ENCODE measurements at places on chromosomes 11 and 22.

DNA sequence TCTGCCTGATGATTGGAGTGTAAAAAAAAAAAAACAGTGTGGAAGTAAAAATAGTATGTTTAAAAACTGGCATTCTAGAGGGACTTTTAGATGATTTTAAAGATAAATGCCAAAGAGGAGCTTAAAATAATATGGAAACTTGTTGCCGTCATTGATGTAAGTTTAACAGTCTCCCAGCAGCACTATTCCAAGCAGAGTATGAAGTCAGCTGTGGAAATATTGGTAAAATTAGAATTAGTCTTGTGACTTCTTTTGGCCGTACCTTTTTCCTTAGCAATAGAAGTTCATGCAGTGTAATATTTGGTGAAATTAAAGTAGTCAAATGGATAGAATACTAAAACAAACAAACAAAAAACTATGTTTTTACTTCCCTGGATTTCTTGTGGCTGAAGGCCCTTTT, 134.9 kb downstream of the METTL15 start:
- no peak for DNase-seq

DNA sequence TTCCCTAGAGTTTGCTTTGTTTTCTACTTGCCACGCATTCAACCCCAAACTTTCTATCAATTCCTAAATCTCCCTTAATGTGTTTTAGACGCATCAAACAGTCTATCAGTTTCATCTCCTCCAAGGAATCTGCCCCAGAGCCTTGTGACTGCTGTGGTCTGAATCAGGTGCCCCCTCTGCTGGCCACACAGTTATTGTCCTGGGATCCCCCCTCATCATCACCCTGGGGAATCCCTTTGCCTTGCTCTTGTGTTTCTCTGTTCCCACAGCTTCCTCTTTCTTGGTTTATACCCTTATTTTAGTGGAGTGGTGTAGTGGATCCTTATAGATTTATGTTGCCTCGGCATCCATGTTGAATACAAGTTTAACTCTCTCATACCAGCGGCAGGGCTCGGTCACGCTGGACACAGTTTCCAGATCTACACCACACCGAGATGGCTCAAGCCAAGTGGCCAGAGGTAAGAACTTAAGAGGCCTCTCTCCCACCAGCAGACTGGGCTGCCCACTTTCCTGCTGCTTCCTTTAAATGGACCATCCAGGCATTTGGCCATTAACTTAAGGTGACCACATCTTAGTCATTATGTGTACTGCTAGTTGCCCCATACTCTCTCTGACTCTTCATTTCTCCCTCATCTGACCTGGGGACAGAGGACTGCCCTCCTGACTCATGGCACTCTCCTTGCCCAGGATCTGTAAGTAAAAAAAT, 8.2 kb downstream of the UPB1 start:
- peak; percentile 29 for DNase-seq

DNA sequence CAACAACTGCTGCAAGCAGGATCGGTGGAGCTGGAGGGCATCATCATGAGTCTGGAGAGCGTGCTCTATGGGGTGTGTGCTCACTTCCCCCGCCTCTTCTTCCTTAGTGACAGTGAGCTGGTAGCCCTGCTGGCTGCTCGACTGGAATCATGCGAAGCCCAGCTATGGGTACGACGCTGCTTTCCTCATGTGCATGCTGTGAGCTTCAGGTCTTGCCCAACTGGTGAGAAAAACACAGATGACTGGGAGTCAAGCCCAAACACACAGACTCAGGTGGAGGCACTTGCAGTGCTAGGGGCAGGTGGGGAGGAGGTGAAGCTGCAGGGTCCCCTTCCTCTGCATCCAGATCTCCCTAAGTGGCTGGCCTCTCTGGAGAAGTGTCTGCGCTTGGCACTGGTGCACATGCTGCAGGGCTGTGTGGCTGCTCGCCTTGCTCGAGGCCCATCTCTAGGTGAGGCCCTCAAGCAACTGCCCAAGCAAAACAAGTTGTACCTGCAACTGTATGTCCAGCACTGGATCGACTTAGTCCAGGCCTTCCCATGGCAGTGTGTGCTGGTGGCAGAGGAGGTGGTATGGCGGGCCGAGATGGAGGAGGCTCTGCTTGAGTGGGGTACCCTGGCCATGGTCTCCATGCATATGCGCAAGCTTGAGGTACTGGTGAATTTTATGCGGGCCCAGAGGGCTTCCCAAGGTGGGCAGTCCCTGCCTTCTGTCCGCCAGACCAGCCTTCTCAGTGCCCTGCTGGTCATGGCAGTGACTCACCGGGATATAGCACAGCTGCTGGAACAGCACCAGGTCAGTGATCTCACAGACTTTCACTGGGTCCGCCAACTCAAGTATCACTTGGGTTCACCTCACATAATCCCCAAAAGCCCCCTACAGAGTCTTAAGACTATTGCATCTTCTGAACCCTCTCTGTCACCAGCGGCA, 48.1 kb downstream of the DNHD1 start:
- DNase-seq = no peak

- no peak for DNase-seq
These were observed 85.4 kb downstream of the WNT7B start for GRCh38 chr22:45891471-45891995.

DNA sequence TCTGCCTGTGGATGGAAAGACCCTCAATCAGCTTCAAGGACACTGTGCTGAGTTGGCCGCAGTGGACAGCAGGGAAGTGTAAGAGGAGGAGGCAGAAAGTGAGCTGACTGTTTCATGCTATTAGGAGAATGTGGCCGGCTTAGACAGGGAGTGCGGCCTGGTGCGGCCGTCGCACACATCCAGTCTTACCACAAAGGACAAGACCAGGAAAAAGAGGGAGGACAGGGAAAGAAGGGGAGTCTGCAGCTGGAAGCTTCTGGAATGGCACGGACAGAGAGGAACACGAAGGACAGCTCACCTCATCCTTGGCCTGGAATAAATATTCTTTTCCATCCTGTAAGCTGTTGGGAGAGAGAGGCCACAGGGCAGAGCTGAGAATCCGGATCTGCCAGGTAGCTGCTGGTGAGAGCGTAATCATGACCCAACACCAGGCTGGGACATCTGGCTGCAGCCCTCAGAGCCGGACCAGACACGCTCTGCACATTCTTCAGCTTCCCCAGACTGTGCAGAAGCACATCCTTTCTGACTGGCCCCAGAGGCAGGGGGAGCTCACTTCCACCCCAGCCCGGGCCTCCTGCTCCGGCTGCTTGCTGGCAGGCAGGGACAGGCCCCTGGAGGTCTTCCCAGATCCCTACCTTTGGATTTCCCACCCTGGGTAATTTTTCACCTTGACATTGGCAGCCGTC, 8.6 kb upstream of the RBM4B start:
- no peak for DNase-seq

- DNase-seq = no peak
These were observed 1.2 kb upstream of the P2RY6 start for GRCh38 chr11:73270855-73271477.

- DNase-seq = no peak
These were observed 87.7 kb upstream of the OPCML start for GRCh38 chr11:133619973-133620372.

- DNase-seq = no peak
These were observed 9.4 kb downstream of the INPPL1 start for GRCh38 chr11:72233773-72234513.

DNA sequence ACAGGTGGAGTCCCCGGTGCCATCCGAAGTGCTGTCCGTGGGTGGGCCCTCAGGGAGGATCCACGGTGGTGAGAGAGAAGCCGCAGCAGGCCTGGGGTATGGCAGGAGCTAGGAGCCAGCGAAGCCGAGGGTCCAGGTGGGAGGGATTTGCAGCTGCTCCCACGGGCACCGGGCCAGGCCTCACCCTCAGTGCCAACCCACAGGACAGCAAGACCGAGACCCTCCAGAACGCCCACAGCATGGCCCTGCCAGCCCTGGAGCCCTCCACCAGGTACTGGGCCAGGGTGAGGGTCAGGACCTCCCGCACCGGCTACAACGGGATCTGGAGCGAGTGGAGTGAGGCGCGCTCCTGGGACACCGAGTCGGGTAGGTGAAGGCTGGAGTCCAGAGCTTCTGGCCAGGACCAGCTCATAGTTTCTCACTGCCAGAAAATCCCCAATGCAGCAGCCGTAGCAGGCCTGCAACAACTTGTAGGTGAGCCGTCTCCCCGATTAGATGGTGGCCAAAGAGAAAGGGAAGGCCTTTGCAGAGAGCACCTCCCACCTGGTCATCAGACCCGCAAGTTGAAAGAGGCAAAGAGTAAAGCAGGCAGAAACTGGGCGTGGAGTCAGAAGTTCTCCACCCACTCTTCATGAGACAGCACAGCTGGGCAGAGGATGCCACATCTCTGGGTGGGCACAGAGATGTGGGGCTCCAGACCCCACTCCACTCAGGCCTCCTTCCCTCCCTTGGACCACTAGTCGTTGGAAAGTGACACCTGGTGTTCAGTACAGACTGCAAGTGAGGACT, 20.4 kb downstream of the CSF2RB start:
- DNase-seq = no peak

GRCh38 chr11:120303004-120303637, 22.0 kb upstream of the TLCD5 start:
- DNase-seq = no peak

GRCh38 chr11:2888266-2888968, 2.8 kb upstream of the CDKN1C start:
- peak; percentile 87 for DNase-seq

DNA sequence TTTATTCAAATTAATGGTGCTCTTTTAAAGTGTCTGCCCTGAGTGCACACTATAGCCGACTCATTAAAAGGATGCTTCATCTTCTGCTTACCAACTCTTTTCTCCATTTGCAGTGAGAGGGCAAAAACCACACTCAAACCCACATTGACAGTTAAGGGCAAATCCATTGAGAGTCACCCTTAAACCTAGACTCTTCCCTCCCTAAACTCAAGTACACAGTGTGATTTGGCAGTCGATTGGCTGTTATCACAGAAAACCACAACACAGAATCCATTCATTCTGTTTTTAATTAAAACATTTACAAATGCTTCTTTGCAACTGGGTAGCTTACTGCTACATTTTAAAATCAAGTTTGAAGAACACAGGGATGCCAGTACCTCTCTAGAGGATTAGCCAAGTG, 120.0 kb downstream of the CADM1 start:
- DNase-seq = no peak

- DNase-seq = no peak
These were observed 261.2 kb upstream of the UBASH3B start for GRCh38 chr11:122394313-122394712.

GRCh38 chr11:107453594-107454286, 3.9 kb downstream of the CWF19L2 start:
- DNase-seq = no peak

DNA sequence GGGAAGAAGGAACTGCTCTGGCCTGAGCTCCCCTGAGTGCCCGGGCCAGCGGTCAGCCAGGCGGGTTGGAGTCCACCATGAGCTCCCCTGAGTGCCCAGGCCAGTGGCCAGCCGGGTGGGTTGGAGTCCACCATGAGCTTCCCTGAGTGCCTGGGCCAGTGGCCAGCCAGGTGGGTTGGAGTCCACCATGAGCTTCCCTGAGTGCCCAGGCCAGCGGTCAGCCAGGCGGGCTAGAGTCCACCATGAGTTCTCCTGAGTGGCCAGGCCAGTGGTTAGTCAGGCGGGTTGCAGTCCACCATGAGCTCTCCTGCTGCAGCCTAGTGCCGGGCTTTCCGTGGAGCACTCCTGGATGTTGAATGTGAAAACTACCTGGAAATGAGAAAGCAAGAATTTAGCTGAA, 844.0 kb downstream of the TBC1D22A start:
- no peak for DNase-seq

DNA sequence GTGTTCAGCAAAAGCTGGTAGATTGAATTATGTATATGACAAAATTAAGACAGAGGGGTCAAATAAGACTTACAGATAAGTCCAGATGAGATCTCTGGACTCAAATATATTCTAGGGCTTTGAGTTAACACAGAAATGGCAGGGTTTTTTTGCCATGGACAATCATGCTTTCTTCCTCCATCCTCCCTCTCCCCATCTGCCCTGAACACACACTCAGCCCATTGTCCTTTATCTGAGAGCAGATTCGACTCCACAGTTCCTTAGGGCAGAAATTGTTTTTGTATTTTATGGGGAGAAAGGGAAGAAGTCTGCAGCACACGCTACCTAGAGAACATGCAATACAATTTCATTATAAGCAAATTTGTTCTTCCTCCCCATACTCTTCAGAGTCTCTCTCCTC, 86.8 kb downstream of the SLC1A2 start:
- DNase-seq = no peak

DNA sequence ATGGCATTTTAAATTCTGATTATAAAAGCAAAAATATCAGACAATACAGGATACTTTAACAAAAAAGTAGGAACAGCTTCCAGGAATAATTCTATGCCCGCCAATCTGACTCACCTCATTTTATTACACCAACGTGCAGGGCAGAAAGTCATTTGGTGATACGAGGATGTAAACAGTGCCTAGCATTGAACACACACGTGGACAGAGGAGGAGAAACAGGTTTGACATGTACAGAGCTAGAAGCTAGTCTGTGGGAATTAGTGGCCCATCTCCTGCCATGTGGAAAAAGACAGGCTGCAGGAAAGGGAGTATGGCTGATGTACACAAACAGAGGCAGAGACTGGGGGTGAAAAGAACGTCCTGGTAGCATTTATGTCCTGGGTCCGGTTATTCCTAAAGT, 9.0 kb upstream of the SPINDOC start:
- no peak for DNase-seq

DNA sequence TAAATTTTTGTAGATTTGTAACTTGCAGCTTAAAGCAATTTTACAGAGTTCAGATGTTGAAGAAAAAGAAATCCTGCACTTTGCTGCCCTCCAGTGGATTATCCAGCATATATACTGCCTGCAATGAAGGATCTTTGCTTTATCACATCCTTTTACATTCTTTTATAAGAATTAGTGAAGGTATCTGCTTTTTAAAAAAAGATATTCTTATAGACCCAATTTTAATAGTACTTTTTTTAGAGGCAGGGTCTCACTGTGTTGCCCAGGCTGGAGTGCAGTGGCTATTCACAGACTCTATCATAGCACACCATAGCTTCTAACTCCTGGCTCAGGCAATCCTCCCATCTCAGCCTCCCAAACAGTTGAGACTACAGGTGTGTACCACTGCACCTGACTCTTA, 60.7 kb downstream of the TTC17 start:
- DNase-seq = no peak

DNA sequence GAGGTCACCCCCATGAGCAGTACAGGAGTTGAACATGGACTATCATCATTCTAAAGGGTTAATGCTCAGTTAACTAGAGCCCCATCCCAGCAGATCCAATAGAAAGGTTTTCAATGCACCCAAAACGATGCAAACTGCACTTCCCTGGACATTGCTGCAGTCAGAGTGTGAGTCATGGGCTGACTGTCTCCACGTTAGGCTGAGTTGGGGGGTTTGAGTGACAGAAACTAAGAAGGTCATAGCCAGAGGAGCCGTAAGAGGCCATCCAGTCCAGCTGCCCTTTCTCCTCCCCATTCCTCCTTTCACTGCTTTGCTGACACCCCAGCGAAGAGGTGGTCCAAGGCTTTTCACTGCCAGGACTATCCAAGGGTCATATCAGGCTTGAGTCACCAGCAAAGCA, 10.5 kb upstream of the OR2AT4 start:
- DNase-seq = no peak

DNA sequence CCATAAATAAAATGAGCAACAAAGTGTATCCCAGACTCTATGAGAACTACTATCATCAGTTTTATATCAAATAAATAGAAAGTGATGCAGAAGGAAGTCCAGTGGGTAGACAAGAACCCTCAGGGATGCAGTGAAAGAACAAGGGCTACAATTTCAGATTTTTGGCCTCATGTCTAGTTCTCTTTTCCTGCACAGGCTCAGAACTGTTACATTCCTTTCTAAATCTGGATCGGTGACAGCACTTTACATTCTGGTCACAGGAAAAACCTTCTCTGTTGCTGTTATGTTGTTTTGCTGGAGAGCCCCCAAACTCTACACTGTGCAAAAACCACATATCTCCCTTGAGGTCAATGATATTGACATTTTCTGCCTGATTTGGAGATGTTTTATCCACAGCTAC, 108.8 kb upstream of the ANO5 start:
- no peak for DNase-seq
